ENCODE measurements at places on chromosomes 7 and 10.

DNA sequence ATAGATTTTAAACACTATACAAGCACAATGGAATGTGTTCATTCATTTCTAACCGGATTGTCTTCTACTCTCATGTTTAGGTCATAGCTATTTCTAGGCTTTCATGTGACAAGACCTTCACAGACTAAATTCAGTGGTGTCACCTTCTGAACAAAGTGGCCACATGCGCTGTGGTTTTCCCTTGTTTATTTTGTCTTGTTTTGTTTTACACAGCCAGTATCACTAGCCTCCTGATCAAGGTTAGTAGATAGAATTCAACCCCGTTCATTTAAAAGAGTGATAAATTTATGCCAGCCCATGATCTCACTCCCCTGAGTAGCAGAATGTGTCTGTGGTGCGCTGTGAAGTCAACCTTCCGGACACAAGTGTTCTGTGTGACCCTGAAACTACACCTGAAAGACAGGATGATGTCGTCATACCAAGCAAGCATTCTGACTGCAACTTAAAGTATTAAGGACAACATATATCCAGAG lies 209.1 kb downstream of the CREB5 start:
- DNase-seq, result no peak
- H3K27me3 ChIP-seq, result no peaks in the 10 kb centered on the region
- no peak overlapping the region for H3K4me3 ChIP-seq
- H3K27ac ChIP-seq, result no peak overlapping the region
- H3K4me1 ChIP-seq, result no peaks in the 10 kb centered on the region

DNA sequence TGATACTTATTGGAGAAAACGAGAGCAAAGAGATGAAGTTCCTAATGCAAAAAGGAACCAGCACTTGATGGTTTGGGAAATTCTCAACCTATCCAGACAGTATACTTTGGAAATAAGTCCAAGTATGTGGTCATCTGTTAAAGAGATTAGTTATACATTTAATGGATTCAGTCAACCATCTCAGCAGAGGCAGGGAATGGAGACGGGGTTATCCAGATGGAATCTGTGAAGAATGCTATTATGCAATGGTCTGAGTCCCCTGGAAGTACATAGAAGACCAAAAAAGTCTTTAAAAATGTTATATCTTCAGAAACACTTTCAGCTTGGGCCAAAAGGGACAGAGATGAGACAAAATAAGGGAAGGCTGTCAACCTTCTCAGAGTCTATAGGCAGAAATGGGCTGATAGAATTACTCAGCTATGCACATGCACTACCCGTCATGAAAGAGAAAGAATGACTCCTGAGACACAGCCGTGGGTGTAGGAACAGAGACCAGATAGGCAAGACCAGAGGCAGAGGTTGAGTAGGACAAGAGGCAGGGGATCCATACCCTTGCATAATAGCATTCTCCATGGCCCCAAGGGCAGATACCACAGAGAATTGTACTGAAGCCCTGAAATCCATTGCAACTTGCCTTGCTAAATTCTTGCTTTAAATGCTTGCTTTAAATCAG lies 738.8 kb upstream of the POT1 start:
- H3K27ac ChIP-seq, result no peak overlapping the region
- H3K36me3 ChIP-seq, result no peaks in the 10 kb centered on the region
- DNase-seq, result no peak
- H3K4me3 ChIP-seq, result no peak overlapping the region

GRCh38 chr10:36640626-36641025 lies 484.8 kb upstream of the ANKRD30A start:
- DNase-seq, result no peak
- H3K27ac ChIP-seq, result no peak overlapping the region
- H3K27me3 ChIP-seq, result no peaks in the 10 kb centered on the region
- H3K4me1 ChIP-seq, result no peaks in the 10 kb centered on the region
- H3K36me3 ChIP-seq, result no peaks in the 10 kb centered on the region
- no peak overlapping the region for H3K4me3 ChIP-seq

- DNase-seq, result no peak
- H3K27ac ChIP-seq, result peak overlapping the region; percentile 78
- H3K4me1 ChIP-seq, result peaks cover 21% of the 10 kb centered on the region
- H3K27me3 ChIP-seq, result no peaks in the 10 kb centered on the region
- H3K4me3 ChIP-seq, result no peak overlapping the region
These were observed 288.2 kb downstream of the ADK start for GRCh38 chr10:74439213-74439612.

- no peaks in the 10 kb centered on the region for H3K27me3 ChIP-seq
- H3K4me3 ChIP-seq, result peak overlapping the region; percentile 99
These were observed 649 bp downstream of the DNA2 start for GRCh38 chr10:68471063-68471585.

All from naive thymus-derived CD8-positive, alpha-beta T cell (primary cell).